ENCODE measurements at places on chromosomes 4 and X.
A peak's percentile ranks its signal among the peaks of the same experiment; 100 is the strongest.

DNA sequence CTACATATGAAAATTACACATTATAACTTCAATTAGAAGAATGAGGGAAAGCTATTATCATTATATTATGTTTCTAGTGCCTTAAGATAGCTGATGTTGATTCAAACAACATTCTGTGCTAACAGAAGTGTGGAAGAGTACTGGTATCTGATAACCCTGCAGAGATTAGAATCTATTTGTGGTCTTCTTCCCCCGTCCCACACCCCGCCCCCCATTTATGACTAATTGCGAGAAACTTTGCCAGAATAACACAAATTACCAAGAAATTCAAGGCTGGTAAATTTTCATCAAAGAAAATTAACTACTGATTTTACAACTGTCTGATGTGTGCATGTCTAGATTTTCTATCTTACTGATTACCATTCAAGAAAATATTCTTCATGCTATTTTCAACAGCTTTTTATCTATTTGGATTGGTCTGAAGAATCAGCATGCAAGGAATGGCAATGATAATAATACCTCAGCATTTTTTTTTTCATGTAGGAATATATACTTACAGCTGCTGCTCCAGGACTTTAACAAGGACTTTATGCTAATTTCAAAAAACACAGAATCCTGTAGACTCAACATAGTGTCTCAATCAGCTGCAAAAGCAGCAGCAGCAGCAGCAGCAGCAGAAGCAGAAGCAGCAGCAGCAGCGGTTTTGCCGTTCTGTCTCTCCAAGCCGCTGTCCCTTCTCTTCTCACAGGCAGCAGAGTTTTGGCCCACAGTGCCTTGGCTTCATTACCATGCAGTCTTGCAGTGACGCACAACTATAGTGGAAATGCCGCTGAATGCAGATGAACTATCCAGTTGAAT lies 126.7 kb downstream of the FRYL start:
- peak; percentile 12 for DNase-seq

DNA sequence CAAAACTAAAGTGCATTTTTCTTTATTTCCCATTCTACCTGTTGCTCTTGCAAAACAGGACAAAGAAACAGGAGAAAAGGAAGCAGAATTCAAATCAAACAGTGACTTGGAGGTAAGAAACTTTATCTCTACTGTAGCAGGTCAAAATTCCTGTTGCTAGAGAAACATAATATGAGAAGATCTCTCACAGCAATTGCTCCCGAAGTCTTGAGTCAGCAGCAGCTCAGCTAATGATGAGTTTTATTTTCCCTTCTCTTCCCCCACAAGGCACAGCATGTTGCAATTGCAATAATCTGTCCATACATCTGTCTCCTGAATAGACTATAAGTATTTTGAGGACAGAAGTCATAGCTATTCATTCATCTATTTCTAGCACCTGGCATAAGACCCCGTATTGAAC lies 112.7 kb downstream of the CLNK start:
- DNase-seq = no peak

- DNase-seq = no peak
Measured at GRCh38 chr4:123770884-123771283, 374.3 kb downstream of the SPRY1 start.

- DNase-seq = no peak
Measured at GRCh38 chrX:121949041-121949760, 901.8 kb downstream of the GLUD2 start.

GRCh38 chr4:4606321-4606720 lies 64.5 kb upstream of the STX18 start:
- DNase-seq = no peak

DNA sequence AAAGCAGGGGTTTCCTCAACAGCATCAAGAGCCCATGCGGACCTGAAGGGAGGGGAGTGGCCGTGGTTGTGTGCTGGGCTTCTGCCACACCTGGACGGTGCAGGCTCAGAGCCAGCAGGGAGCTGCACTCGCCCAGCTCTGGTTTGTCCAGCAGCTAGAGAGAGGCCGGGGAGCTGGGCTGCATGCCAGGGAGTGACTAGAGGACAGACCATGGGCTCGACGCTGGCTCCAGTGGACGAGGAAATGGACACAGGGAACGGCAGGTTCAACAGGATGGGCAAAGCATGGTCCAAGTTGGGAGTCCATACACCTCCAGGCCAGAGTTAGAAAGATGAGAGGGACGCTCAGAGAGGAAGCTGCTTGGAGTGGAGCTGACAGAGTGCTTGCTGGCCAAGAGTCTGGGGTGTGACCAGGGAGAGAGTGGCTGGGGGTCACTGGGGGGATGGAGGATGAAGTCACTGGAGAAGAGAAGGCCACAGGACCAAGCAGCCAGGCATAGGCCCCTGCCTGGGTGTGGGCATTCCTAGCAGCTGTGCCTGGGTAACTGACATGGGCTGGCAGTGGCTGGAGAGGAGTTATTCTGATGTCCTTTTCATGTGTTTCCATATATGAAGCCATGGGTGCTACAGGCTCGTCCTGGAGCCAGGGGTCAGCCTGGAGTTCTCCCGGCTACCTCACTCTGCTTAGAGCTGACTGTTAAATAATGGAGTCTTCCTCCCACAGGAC lies 42.8 kb downstream of the HTT-AS start:
- DNase-seq = no peak

DNA sequence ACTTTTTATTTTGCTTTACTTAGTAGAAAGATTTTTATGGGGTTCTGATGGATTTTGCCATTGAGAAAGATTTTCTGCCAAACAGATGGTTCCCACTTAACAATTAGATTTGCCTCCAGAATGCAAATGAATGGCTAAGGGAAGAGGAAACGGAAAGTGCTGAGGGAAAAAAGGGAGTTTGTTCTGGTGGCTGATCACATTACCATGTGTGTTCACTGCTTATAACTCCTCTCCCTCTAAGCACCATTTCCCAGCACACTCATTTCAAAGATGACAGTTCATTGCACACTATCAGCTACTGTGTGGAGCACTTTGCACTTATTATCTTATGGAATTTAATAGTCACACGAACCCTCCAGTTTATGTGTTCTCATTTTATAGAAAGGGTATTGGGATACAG lies 68.0 kb upstream of the GRID2 start:
- no peak for DNase-seq

DNA sequence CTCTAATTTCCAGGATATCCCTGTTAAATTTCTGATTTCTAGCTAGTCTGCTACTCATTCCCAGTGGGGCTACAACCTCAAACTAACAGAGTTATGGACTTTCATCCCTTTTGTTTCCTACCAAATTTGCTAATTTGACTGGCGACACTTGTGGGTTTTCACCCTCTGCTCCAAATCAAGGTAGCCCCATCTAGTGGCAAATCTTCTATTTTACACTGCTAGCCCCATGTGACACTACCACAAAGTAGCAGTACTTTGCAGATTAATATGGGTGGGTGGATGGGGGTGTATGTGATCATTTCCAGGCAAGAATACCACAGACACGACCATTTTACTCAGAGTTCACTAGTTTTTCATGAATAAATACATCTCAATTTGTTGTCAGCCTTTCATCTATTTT lies 150.3 kb downstream of the MSL3 start:
- DNase-seq = no peak

GRCh38 chrX:21487832-21488231 lies 113.6 kb downstream of the CNKSR2 start:
- no peak for DNase-seq

GRCh38 chrX:105101378-105101777 lies 119.1 kb downstream of the TEX13A start:
- DNase-seq = no peak

- DNase-seq = peak; percentile 9
Measured at GRCh38 chrX:107454302-107454701, 4.8 kb downstream of the FRMPD3 start.

DNA sequence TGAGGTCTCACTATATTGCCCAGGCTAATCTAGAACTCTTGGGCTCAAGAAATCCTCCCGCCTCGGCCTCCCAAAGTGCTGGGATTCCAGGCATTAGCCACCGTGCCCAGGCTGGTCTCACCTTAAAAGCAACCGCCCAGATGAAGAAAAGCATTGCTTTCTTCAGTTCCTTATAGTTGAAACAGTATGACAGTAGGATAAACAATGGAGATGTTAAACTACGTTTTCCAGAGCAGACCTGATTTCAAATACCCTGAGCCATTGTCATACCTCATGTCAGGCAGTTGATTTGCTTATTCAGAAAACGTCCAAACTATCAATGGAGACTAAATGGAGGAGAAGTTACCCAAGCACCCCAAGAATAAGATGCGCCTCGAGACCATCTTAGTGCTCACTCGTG lies 26.3 kb upstream of the TMEM131L start:
- DNase-seq = no peak

- no peak for DNase-seq
Measured at GRCh38 chr4:90234916-90235547, 107.8 kb downstream of the CCSER1 start.

- DNase-seq = no peak
Measured at GRCh38 chrX:10615931-10616774, 4.2 kb downstream of the MID1 start.

- DNase-seq = no peak
Measured at GRCh38 chrX:38857736-38858523, 56.7 kb downstream of the MID1IP1 start.

DNA sequence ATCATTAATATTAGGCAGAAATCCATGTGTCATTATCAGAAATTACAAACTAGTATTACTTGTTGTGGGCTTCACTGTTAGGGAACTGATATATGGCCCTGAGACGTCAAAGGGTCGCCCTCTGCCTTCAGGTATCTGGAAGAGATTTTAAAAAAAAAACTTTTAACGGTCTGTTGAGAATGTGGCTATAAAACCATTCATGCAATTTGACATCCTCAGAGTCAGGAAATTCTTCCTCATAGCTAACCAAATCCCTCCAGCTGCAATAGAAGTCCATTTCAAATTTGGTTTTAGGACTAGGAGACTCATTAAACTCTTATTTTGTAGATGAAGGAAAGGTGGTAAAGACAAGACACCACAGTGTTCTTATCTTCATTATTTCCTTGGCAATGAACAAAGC lies 194.2 kb upstream of the NOCT start:
- no peak for DNase-seq

DNA sequence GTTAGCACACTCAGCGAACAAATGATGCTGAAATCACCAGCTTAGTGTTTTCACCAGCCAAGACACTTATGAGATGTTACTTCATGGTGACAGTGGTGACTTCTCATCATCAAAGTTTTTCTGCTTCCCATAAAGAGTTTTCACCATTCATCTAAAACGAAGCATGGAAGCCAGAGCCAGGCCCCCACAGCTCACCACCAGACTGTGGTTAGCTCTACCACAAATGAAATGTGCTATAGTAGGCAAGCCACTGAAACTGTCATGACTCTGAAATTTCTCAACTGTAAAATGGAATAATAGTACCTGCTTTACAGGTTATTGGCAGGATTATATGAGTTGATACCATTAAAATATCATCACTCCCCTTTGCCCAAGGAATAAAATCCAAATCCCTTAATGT lies 56.4 kb upstream of the HHIP start:
- no peak for DNase-seq

DNA sequence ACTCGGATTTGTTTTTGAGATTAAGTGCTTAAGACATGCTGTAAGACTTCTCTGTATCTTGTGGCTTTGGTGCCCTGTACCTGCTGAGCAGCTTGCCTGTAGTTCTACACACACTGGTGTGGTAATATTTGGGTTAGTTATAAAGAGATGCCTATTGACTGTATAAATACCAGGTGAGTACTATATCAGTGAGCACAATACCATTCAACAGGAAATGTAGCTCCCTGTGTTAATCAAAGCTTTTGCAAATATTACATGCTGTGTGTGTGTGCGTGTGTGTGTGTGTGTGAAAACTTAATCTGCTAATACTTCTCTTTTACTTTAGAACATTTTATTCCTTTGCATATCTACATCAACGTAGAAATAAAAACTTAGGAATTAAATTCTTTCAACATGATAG lies 30.1 kb downstream of the MYOZ2 start:
- DNase-seq = no peak

DNA sequence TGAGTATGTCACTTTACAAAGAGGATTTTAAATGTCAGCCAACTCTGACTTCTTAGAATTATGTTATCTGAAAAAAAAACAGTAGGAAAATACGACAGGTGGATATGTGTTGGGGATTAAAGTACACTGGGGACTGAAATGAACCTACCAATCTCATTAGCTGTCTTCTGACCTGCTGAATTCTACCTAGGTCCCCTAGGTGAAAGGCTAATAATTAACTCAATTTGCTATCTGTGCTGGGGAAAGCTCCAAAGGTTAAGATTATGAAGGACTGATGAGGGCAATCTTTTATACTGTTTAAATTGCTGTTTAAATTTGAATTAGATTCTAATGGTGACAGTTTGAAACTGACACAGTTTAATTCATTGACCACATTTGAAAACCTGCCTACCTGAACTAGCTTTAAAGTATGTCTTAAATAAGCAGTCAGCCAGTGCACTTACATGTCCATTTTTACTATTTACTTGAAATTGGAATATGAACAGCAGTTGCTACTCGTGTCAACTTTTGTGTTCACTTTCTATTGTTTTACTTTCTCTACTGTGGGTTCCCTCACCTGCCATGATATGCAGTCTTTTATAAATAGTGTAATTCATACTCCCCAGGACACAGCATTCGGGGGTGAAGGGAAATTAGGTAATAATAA lies 977.3 kb downstream of the C4orf33 start:
- no peak for DNase-seq

- DNase-seq = no peak
Measured at GRCh38 chr4:3037957-3038461, 36.3 kb downstream of the HTT-AS start.

GRCh38 chrX:26586570-26586969 lies 370.6 kb downstream of the MAGEB5 start:
- DNase-seq = no peak

- no peak for DNase-seq
Measured at GRCh38 chrX:44943007-44943406, 70.0 kb downstream of the KDM6A start.

DNA sequence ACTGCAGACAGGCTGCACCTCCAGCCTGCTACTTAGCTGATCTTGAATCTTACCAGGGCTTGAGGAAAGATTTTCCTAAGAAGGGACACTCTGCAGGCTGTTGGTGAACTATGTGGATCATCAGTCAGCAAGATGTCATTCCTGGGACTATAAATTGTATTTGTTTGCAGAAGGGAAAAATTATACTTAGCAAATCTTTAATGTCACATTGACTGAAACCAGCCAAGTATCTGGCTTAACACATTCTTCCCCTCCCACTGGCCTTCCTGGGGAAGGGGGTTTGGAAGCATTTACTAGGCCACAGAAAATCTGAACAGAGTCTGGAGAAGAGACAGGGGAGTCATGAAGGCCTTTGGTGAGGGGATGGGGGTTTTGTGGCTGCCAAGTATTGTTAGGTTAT lies 156.7 kb upstream of the EOLA2 start:
- DNase-seq = no peak

DNA sequence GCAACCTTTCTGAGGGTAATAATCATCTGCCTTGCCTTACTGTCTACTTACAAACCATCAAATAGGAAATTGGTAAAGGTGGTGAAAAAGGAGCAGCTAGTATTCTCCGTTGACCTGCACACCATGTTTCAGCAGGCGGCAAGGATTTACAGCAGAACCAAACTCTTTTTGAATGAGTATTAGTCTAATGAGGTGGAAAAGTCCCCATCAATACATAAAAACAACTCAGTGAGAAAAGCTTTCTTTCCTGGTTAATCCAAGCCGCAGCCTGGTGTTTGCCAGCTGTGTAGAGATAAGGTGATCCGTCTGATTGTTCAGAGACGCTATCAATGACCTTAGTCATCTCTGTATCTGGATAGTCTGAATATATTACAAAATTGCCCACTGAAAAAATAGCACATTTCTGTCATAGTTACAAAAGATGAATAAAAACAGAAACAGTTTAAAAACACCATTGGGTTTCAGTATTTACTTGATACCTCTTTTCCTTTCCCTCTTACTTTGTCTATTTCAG lies 110.4 kb upstream of the TBC1D9 start:
- no peak for DNase-seq
